GM12892 (cell line): ENCODE measurements at places on chromosomes 3 and 15.

DNA sequence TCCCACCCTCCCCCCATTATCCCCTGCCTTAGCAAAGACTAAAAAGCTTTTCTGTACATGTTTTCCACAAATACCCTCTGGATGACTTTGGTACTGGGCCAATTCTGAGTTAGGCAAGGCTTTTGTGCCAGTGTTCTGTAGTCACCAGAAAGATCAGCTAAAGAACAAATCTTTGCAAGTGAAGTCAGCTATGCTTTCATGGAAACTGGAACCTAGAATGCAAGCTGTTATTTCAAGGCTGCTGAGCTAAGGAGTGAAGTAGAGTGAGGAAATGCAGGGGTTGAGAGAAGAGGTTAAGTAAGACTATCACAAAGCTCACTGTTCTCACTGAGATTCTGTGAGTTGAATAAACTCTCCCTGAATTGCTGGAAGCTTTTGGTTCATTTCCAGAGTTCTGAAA is 107.8 kb upstream of the CNTN3 start:
- DNase-seq = no peak

DNA sequence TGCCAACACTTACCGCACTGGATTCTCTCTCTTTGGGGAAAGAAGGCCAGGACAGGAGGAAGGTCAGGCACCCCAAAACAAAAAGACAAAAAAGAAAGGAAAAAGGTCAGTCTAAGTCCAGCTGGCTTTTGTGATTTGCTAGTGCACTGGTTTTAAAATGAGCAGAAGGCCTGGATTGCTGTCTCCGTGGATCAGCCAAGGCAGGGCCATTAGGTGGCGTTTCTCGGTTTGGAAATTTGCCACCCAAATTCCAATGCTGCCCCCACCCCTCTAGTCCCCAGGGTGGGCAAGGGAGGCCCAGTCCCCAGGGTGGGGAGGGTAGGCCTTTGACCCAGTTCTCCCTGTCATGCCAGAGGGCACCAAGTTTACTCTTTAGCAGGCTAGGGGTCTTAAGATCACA is 33.3 kb downstream of the TLE3 start:
- DNase-seq = no peak

GRCh38 chr15:47039225-47039624 is 678.1 kb upstream of the SEMA6D start:
- DNase-seq = no peak

DNA sequence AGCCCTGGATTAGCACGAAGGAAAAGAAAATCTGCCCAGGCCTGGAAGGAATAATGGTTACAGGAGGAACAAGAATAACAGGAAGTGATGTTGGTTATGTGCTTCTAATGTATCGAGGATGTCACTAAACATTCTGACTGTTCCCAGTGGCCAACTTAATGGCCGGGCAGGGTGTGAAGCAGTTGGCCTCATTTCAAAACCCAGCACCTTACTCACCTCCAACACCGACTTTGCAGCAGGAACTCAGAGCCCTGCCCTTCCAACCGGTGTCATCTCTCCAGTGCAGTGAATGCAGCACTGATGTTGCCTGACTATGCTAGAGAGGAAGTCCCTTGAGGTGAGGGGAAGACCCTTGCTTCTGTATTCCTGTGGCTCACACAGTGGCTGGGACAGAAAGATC is 162.4 kb upstream of the LRTM1 start:
- DNase-seq = no peak

DNA sequence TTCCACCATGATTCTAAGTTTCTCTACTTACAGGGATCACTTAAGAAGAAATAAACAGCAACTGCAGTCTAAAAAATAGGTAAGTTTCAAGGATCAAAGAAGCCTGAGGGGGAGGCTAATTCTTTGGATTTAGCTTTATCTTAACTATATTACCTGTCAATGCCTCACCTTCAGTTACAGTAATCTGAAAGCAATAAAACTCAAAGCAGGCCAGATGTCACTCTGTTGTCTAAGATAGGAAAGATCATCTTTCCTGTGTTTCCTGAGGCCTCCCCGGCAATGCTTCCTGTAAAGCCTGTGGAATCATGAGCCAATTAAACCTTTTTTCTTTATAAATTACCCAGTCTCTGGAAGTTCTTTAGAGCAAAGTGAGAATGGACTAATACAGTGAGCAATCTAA is 60.2 kb downstream of the NPTN start:
- DNase-seq = no peak

- no peak for DNase-seq
Observed at GRCh38 chr3:147730284-147730683, 321.1 kb downstream of the ZIC1 start.

GRCh38 chr3:110493438-110494092 is 578.1 kb upstream of the NECTIN3 start:
- no peak for DNase-seq

GRCh38 chr3:143676021-143676420 is 172.2 kb downstream of the SLC9A9 start:
- no peak for DNase-seq

DNA sequence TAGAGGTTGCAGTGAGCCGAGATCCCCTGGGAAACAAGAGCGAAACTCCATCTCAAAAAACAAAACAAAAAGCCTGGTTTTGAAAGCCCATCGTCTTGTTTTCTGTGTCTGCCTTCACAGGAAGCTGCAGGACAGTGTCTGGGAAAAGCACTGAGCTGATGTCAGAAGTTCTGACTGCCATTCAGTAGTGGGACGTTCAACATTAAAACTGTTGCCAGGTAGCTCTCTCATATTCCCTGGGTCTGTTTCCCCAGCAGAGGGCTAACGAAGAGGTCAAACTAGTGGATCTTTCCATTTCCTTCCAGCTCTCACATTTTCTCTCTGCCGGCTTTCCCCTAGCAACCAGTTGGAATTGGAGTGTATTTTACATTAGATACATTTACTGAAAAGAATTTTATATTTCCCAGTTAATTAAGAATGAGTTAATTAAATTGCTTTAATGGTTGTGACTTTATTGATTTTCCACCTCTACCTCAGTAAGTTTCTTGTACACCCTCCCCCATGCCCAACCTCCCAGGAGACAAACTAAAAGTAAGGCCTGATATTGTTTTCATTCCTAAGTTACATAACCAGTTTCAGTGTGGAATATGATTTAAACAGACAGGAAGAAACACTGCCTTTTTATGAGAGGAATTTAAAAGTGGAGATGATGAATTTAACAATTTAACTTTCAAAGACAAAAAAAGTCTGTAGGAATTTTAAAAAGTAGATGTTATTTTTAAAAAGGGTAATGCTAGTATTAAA is 29.9 kb downstream of the RCN2 start:
- DNase-seq = no peak

GRCh38 chr15:101723874-101724674 is at the start of gene TARS3:
Gene TARS3 (minus strand): TSS chr15:101724473. CDS start chr15:101724387, 86 bp downstream.
- peak; percentile 79 for DNase-seq

- DNase-seq = no peak
Observed at GRCh38 chr3:1987980-1988379, 110.7 kb upstream of the CNTN4 start.

DNA sequence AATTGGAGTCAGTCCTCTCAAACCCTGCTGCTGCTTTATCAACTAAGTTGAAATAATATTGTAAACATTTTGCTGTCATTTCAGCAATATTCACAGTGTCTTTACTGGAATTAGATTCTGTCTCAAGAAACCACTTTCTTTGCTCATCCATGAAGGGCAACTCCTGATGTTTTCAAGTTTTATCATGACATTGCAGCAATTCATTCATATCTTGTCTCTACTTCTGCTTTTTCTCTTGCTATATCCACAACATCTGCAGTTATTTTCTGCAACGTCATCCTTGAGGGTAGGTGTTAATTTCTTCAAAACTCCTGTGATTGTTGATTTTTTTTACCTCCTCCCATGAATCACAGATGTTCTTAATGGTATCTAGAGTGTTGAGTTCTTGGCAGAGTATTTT is 181.6 kb downstream of the EPHA6 start:
- no peak for DNase-seq

DNA sequence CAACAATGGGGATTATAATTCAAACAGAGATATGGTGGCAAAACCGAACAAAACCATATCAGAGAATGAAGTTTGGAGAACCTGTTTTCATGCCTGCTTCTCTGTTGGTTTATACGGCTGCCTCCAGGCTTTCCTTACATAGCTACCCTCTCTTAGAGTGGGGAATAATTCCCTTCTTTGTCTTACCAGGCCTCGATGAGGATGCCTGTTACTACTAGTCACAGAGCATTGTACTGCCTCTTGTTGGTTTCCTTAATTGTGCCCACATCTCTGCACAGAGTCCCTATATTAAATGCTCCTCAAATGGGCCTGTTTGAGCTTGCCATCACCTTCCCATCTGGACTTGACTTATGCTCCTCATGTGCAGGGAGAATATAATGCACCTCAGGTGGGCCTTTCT is 92.9 kb downstream of the NCEH1 start:
- no peak for DNase-seq

- DNase-seq = no peak
Observed at GRCh38 chr3:141259821-141260629, 28.4 kb downstream of the PXYLP1 start.

- no peak for DNase-seq
Observed at GRCh38 chr3:188900421-188900951, 271.3 kb upstream of the TPRG1 start.

DNA sequence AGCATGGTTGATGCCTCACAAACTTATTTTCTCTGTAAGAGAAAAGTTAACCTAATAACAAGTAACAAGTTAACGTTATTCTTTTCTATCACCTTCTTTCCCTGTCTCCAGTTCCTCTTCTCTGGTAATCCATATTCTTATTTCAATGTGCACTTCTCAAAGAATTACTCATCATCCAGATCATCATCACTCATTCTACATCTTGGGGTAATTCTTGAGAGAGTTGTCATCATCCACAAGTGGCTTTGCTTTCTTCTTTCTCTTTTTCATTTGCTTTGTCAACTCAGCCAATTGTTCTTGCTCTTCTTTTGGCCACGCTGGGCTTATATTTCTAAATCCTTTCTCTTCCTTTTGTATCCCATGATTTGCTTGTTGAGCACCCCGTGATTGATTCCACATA is 20.8 kb upstream of the RNF111 start:
- DNase-seq = no peak

DNA sequence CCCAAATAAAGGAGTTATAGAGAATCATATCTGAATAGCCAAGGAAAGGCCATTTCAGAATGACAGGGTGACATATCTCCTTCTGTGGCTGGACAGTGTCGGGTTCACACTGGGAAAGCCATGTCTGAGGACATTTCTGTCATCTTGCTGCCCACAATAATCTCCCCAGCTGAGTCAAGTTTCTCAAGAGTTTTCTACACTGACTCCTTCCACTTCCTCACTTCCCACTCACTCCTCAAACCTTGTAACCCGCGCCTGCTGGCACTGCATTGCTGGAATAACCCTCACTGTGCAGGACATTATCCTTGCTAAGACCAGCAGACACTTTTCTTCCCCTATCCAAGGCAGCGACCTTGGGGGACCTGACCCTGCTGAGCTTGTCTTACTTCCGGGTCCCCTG is 5.3 kb upstream of the INSYN1 start:
- DNase-seq = no peak

GRCh38 chr3:61632568-61633175 is 71.3 kb downstream of the PTPRG start:
- no peak for DNase-seq

DNA sequence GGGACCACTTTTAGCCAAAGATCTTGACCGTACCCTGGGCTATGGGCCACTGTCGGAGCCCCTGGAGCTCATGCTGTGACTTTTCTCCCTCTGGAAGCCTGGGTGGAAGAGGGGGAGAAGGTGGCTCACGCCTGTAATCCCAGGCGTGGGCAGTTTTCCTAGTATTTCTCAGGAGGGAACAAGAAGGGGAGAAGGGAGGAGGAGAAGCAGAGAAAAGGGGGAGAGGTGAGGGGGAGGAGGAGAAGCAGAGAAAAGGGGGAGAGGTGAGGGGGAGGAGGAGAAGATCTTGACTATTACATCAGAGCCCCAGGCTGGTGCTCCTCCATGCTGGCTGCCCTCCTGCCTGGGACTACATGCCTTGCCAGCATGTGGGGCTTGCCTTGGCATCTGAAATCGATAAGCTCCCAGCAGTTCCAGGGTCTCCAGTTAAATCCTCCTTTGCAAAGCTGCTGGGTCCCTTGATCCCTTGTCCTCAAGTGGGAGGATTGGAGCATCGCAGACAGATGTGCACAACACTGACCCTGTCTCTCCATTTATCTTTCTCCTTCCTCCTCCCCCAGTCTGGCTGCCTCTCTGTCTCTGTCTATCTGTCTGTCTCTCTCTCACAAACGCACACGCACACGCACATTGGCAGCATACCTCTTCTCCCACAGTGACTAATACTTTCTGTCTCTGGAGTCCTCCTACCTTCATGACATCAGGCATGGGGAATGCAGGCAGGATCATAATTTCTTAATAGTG is 41.6 kb downstream of the MRAS start:
- no peak for DNase-seq

GRCh38 chr3:9225268-9225667 is 24.2 kb downstream of the SRGAP3 start:
- DNase-seq = no peak

DNA sequence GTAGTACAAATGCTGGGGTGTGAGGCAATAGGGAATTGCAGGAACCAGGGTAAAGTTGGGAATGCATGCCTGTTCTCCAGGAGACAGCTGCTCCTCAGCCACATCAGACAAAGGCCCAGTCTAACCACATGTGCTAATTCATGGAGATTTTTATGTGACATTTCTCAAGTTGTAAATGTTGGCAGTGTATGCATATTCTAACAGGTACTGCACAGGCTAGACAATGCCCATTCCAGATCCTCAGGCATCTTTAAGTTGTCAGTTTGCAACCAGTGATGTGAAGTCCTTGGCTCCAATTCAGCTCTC is 84.9 kb downstream of the EEFSEC start:
- DNase-seq = no peak

DNA sequence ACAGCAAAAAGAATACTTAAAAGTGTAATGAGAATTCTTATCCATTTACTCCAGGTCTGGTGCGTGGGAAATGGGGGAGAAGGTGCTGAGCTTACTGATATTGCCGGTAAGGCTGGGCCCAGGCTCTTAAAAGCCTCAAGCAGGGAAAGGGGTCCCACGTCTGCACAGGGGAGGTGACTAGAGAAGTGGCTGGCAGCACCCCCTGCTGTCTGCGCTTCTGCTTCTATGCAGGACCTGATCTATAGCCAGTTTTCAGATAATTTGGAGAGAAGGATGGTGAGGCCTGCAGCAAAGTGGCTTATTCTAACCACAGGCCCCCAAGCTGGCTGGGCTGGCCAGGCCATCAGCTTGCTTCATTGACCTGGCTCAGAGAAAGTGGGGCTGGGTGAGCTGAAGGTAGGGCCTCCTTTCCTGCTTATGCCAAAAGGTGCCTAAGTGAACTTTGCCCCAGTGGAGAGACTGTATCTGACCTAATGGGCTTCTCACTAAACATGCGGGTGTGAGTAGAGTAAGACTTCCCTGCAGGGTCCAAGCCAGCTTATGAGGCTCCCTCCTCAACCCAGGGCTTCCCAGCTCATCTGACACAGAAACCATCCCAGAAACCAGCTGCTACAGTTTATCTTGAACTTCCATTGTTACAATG is 30.9 kb upstream of the ATP1B3 start:
- no peak for DNase-seq

DNA sequence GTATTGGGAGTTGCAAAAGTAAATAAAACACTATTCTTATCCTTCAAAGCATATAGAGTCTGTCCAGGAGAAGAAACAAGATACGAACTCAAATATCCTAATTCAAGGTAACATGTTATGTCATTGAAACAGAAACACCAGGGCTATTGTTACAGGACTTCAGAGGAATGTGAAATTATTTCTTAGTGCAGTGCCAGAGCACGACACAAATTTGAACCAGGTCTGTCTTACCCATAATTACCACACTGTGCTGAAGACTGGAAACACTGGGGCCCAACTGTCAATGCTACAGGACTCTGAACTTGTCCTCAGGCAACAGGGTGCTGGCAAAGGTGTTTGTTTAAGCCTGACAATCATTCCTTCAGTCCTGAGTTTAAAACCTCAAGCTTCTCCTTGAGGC is 633.6 kb upstream of the UBE2E2 start:
- no peak for DNase-seq

- no peak for DNase-seq
Observed at GRCh38 chr3:64253689-64254088, 28.4 kb upstream of the PRICKLE2 start.
